Upper lobe of right lung (tissue), 1 donor: ENCODE measurements at places on chromosomes 1 and 21. TPM values are rescaled to one million over a fixed set of nuclear protein-coding genes. Genes with fewer than 3 reads are reported as not detected.
A peak's percentile ranks its signal among the peaks of the same experiment; 100 is the strongest.

The PTGFR gene
- total RNA-seq, result 3.0 TPM

The MAD2L2 gene
- total RNA-seq, result 23.5 TPM

The PDC gene
- total RNA-seq, result not detected

The ARMH1 gene
- 5.9 TPM for total RNA-seq

DNA sequence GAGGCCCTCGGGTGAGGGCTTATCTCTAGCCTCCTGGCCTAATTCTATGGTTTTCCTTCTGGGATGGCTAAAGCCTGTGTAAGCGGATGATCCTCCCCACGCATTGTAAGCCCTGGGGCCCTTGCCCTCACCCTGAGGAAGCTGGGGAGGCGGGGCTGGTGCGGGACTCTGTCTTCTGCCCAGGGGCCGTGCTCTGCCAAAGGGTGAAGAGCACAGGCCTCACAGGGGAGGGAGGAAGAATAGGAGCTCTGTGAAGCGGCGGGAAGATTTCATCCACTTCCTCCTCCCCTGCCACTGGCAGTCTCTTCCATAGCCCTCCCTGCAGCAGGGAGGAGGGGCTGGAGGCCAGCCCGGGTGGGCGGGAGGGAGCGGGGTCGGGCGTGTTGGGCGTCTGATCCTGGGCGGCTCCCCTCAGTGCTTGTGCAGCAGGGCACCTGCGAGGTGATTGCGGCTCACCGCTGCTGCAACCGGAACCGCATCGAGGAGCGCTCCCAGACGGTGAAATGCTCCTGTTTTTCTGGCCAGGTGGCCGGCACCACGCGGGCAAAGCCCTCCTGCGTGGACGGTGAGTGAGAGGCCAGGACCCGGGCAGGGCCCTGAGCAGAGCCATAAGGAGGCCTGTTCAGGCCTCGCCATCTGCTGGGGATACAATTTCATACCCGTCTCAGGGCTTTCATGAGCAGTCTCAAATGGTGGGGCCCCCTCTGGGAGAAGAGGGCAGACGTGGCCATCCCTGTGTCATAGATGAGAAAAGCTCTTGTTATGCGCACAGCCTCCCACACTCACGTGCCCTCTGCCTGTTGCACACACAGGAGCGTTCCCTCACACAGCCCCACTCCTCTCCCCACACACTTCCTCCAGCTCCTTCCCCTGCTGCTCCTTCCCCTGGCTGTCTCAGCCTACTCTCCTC is 7.7 kb upstream of the PPM1J start:
- DNase-seq, result no peak

GRCh38 chr1:33322870-33323585 is 2.1 kb upstream of the A3GALT2 start:
- peak; percentile 45 for DNase-seq

GRCh38 chr1:111864862-111865261 is 109.2 kb downstream of the DDX20 start:
- DNase-seq, result no peak
